AG10803 (cell line): ENCODE measurements at places on chromosomes 3 and 15.

DNA sequence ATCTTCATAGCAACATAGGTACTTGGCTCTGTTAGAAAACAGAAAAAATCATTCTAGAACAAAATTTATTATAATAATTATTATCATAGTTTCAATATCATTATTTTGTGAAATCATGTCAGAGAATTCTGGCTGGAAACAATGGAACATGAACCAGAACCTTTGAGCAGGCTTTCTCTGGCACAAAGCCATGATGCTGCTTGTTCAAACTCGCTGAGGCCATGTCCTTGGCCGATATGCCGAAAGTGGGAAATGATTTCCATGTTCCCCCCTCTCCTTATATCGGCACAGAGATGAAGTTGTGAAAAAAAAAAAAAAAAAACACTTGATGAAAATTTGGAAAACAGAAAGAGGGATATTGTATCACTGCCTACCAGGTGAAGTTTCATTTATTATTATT lies 49.0 kb upstream of the MRPL3 start:
- DNase-seq, result no peak

GRCh38 chr15:29988701-29989100 lies 94.1 kb upstream of the GOLGA8J start:
- peak; percentile 59 for DNase-seq

GRCh38 chr3:105527949-105528348 lies 161.2 kb downstream of the ALCAM start:
- DNase-seq, result no peak

GRCh38 chr15:52546031-52546751 lies 17.5 kb upstream of the MYO5A start:
- DNase-seq, result no peak

DNA sequence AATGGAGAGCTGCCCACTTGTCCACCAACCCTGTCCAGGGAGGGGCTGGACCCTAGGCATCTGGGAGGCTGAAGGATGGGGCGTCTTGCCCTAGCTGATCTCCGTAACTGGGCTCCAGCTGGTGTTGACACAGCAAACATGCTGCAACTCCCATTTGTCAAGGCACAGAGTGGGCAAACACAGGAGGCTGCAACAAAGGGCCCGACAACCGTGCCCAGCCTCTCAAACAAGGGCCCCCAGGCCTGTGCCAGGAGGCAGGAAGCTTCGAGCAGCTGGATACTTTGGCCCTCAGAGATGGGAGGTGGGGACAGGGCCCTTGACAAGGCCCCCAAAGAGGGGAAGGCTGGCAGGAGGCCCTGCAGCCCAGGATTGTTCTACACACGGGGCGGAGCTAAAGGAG lies 64.2 kb upstream of the TMEM115 start:
- no peak for DNase-seq

DNA sequence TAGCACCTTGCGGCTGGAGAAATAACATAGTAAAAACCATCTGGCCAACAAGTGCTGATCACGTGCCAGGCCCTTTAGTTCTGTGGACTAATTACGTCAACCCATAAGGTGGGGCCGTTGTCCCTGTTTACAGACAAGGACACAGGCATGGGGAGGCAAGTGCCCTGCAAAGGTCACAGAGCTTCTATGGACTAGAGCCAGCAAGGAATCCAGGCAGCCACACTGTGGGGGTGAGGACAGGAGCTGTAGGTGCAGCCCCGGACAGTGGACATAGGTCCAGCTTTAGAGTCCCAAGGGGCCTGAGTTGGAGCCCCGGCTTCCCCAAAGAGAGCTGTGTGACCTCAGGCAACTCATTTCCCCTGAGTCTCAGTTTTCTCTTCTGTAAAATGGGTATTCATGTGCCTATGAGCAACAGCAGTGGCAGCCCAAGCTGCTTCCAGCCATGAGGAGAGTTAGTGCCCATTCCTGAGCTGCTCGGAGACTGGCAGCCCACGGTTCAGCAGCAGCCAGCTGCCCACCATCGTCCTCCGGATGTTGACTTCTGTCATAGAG lies 13.9 kb downstream of the CHST13 start:
- peak; percentile 11 for DNase-seq

- DNase-seq, result no peak
Measured at GRCh38 chr3:122074621-122075265, 19.6 kb downstream of the CD86 start.

DNA sequence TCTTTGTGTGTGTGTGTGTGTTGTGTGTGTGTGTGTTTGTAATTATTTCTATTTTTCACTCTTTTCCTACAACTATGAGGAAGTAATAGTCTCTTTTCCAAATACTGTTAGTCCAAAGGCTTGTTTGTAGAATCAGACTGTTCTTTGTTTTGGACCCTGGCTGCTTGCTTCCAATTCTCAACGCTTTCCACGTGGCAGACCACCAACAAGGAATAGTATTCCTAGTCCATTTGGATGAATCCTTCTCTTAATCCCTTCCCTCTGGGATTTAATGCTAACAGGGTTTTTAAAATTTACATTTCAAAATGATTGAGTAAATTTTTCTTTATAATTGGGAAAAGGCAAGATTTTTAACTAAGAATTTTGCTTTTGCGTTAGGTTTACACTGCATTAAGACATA lies 62.7 kb downstream of the ADAMTSL3 start:
- DNase-seq, result no peak

DNA sequence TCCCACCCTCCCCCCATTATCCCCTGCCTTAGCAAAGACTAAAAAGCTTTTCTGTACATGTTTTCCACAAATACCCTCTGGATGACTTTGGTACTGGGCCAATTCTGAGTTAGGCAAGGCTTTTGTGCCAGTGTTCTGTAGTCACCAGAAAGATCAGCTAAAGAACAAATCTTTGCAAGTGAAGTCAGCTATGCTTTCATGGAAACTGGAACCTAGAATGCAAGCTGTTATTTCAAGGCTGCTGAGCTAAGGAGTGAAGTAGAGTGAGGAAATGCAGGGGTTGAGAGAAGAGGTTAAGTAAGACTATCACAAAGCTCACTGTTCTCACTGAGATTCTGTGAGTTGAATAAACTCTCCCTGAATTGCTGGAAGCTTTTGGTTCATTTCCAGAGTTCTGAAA lies 107.8 kb upstream of the CNTN3 start:
- DNase-seq, result no peak

DNA sequence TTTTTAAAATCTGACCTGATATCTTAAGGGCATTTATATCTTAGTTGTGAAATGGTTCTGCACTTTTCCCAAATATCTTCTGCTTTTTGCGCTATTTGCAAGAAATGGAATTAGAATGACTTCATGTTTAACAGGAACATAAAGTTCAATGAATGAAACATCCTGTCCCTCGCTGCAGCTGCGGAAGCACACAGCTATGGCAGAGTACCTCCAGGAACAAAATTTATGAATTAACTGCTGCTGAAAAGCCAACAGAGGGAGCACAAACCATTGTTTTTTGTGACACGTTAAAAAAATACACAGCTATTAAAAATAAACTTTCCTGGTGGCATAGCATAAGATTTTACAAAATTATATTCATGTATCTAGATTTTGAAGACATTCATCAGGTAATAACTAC lies 404.4 kb upstream of the MDFIC2 start:
- peak; percentile 59 for DNase-seq

GRCh38 chr3:39154280-39155021 lies 1.1 kb upstream of the CSRNP1 start:
- DNase-seq, result no peak

DNA sequence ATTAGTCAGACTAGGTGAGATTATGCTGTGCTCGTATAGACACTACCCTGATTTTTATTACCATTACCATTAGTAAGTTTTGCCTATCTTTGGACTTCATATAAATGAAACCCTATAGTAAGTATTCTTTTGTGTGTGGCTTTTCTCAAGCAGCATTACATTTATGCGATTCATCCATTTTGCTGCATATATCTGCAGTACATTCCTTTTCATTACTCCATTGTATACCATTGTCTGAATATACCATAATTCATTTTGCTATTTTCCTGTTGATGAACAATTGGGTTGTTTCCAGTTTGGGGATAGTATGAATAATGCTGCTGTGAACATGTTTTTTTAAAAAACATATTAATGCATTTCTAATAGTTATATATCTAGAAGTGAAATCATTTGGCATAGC lies 45.3 kb downstream of the TMEM212 start:
- DNase-seq, result no peak

- peak; percentile 82 for DNase-seq
Measured at GRCh38 chr3:194871143-194871863, 185.6 kb downstream of the FAM43A start.

GRCh38 chr3:115551016-115551415 lies 72.3 kb upstream of the GAP43 start:
- DNase-seq, result no peak
